ENCODE measurements at places on chromosomes 4 and X.
A peak's percentile ranks its signal among the peaks of the same experiment; 100 is the strongest.

DNA sequence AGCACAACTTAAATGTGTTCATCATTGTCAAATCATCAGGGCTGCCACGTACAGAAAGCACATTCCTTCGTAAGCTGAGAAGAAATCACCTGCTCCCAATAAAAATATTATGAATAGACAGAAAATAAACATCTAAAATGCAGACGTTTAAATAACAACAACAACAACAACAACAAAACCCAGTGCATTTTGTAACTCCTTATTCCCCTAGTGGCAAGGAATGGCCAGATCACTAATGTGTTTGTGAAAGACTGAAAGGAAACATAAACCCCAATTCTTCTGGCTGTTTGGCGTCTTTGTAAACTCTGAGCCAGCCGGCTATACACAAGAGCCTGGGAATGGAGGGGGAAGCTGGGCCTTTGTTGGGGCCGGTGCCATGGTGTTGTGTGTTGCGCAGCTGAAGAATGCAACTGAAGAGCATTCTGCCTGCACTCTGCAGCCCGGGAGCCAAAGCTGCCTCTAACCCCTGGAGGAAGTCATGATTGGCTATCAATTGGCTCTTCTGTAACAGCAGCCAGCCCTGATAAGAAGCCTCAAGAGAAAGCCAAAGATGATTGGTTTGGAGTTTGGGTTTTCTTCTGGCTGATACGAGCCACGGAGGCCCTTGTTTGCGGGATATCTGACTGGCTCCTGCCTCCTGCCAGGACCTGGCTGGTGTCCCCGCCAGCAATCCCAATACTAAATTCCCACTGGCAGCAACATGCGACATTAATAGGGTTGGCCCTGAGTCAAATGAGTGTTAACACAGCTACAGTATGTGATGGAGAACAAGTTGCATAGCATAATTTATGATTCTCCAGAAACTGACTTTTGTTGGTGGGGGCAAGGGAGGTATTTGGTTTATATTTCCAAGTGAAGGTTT, 89.7 kb upstream of the TFDP3 start:
- no peak for DNase-seq

GRCh38 chr4:105060628-105061027, 86.0 kb upstream of the TET2 start:
- no peak for DNase-seq

- no peak for DNase-seq
Observed at GRCh38 chr4:88158038-88158488, 376 bp downstream of the ABCG2 start.

- DNase-seq = no peak
Observed at GRCh38 chrX:72094894-72095293, 36.8 kb downstream of the RTL5 start.

GRCh38 chrX:22237479-22237878, 35.2 kb upstream of the CBLL2 start:
- no peak for DNase-seq

DNA sequence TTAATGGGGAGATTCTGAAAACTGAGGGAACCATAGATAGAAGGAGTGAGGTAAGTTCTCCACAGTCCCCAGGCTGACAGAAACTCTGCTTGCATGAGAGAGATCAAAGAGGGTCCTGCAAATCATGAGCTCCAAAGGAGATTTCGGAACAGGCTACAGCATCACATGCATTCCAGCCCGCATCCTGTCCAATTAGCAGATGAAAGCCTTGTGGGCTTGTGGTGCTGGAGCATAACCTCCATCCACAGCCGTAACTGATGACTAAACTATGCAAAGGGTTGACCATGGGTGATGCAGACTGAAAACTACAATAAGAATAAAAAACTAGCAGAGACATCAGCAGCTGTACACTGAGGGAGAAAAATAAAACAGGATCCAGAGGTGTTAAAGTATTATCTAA, 654.5 kb downstream of the TLL1 start:
- DNase-seq = no peak

DNA sequence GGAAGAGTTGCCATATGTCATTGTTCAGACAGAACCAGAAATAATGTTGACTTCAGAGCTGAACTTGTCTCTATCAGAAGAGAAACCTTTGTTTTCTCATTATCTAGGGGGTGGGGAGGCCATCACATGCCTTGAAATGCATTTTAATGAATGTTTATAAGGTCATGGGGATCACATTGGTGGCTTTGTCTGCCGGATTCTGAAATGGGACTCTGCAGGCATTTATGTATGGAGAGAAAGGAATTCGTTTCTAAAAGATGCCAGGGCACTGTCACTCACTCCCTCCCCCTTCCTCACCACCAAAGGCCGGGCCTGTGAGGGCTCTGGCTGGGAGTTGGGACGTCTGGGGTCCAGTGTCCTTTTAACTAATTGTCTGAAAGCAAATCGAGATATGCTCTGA, 102.2 kb downstream of the MAMLD1 start:
- no peak for DNase-seq

DNA sequence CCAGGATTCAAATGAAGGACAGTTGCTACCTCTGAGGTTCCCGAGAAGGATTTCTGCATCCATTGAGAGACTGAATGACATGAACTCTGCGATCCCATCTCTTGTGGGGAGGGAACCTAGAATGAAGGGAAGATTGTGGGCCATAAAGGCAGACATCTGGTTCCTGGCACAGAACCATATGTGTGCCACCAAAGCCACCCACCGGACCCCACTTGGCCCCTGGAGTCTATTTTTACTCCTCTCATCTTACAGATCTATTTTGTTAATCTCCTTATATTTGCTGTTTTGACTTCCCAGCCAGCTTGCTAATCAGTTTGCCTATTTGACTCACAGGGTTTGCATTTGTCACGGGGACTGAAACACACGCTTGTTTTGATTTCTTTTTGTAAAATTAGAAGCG, 7.3 kb downstream of the SOD3 start:
- DNase-seq = no peak

DNA sequence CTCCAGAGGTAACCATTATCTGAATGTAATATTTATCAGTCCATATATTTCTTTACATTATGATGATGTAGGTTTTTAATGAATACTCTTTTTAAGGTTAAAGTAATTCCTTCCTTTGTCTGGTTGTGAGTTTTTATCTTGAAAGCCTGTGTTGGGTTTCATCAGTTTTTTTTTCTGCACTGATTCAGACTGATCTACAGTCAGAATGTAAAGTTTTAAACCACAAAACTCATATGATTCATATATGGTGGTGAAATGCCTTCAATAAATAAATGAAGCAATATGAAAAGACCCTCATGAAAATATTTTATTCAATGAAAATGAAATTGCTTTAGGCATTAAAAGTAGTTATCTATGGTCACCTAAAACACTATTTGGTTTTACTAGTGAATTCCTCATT, 47.1 kb downstream of the SORBS2 start:
- no peak for DNase-seq

GRCh38 chr4:66633477-66633876, 911.8 kb downstream of the CENPC start:
- DNase-seq = no peak

DNA sequence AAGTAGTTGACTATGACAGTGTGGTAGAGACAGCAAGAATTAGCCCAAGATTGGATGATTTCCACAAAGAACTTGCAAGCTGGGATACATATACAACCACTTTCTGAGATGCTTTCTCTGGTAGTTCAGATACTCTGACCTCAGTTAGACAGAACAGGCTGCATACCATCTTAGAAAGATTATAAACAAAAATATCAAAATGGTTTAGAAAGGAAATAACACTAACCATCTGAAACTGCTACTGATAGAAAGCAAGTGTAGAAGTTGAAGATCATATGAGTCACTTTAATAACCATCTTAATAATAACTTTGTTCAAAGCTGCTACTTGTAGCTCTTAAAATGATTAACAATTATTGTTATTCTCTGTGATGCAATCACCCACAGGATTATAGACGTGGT, 255.4 kb upstream of the TTC29 start:
- no peak for DNase-seq

DNA sequence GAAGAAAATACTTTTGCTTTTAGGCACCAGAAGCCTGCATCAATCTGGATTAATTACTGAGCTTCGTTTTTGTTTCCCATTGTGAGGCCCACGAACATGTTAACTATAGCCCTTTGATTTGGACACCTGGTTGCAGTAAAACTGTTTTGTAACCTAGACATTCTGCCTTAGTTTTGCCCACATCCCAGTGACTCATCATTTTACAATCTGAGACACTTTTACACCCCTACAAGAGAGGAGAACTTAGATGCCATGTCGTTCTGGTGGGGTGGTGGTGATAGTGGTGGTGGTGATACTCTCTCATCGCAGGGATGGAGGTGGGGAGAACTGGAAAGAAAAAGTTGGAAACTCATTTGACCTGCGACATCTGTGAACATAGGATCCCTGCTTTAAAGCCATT, 1257.2 kb downstream of the ADGRL3 start:
- no peak for DNase-seq

DNA sequence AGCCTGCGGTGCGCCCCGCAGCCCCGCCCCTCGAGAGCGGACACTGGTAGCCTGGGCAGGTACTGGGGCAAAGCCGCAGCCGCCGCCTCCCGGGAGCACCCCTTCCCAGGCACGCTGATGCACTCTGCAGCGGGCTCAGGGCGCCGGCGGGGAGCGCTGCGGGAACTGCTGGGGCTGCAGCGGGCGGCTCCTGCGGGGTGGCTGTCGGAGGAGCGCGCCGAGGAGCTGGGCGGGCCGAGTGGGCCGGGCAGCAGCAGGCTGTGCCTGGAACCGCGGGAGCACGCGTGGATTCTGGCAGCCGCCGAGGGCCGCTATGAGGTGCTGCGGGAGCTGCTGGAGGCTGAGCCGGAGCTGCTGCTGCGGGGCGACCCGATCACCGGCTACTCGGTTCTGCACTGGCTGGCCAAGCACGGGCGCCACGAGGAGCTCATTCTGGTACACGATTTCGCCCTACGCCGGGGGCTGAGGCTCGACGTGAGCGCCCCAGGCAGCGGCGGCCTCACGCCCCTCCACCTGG, 401 bp downstream of the SOWAHD start:
- no peak for DNase-seq

- no peak for DNase-seq
Observed at GRCh38 chr4:105113800-105114199, 32.9 kb upstream of the TET2 start.

DNA sequence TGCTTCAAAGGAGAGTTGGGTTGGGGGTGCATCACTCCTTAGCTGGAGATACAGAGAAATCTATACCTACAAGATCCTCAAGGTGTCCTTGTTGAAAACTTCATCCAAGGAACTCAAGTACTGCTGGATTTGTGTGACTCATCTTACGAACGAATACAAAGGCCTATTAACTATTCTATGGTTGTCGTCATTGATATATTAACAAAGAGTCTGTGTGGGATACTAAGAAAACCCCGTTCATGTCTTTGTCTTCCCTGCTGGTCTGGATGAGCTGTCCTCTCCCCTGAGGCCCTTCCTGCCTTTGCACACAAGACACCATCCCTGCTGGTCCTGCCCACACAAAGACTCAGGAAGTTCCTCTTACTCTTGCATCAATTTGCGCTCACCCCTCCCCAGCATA, 54.9 kb upstream of the IRF2 start:
- no peak for DNase-seq

DNA sequence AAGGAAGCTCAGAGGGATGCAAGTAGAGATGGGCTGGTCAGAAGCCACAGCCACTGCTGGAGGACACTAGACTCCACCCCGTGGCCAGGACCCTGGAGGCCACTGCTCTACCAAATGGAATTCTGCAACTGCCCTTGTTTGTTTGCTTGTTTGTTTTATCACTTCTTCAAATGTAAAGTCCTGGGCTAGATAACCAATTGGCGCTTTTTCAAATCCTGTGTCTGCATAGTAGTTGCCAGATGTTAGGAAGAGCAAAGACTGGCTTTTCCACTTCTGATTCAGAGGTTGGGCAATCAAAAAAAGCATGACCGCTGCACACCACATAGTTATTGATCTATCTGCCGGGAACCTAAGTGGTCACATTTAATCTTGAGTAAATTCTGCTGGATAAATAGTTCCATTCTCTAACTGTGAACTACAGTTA, 255.2 kb upstream of the SFRP2 start:
- DNase-seq = no peak

GRCh38 chr4:2150076-2150475, 90.9 kb downstream of the NAT8L start:
- no peak for DNase-seq

DNA sequence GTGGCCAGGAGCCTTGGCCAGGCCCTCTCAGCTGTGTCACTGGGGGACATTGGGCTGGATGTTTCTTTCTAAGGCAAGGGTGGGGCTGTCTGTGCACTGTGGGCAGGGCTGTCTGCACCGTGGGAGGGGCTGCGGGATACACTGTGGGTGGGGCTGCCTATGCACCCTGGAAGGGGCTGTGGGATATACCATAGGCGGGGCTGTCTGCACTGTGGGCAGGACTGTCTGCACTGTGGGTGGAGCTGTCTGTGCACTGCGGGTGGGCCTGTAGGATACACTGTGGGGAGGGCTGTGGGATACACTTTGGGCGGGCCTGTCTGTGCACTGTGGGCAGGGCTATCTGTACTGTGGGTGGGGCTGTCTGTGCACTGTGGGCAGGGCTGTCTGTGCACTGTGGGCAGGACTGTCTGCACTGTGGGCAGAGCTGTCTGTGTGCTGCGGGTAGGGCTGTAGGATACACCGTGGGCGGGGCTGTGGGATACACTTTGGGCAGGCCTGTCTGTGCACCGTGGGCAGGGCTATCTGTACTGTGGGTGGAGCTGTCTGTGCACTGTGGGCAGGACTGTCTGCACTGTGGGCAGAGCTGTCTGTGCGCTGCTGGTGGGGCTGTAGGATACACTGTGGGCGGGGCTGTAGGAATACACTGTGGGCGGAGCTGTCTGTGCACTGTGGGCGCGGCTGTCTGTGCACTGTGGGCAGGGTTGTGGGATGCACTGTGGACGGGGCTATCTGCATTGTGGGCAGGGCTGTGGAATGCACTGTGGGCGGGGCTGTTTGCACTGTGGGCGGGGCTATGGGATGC, 31.1 kb downstream of the ACOX3 start:
- peak; percentile 76 for DNase-seq

GRCh38 chr4:173912384-173912783, 371.1 kb downstream of the FBXO8 start:
- no peak for DNase-seq

DNA sequence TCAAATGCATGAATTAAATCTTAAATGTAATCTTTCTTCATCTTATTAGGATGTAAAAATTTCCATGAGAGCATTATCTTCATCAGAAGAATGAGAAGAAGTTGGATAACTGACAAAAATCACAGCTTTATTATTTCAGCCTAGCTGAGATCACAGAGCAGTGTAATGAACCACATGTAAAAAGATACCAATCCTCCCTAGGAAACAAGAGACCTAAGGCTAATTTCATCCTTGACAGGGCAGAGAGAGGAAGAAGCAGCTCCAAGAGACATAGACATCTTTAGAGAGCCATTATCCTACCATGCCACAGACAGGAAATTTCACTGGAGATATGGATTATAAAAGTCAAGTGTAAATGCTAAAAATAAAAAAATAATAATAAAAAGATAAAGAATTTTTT, 40.9 kb upstream of the IL15 start:
- no peak for DNase-seq

DNA sequence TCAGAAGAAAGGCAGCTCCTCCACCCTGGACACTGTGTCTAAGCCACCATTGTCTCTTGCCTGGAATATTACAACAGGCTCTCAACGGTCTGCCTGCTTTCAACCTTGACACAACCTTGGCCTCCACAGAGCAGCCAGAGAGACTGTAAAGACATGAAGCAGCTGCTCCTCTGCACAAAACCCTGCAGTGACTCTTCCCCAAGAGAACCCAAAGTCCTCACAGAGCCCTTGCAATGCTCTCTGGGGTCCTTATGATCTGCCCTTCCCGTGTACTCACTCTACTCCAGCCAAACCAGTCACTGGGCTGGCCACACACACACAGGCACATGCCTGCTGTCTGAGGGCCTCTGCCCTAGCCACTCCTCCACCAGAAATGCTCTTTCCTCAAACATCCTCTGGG, 75.9 kb upstream of the CPEB2 start:
- no peak for DNase-seq
